ENCODE measurements at places on chromosomes 6 and 20.

- no peak for DNase-seq
Measured at GRCh38 chr6:108874470-108875160, 26.4 kb downstream of the ARMC2 start.

- no peak for DNase-seq
Measured at GRCh38 chr6:132907914-132908313, 93.5 kb downstream of the RPS12 start.

GRCh38 chr20:36145877-36146707 is 8.4 kb upstream of the EPB41L1 start:
- DNase-seq, result no peak

GRCh38 chr20:41061155-41061554 is 32.5 kb downstream of the TOP1 start:
- DNase-seq, result no peak

DNA sequence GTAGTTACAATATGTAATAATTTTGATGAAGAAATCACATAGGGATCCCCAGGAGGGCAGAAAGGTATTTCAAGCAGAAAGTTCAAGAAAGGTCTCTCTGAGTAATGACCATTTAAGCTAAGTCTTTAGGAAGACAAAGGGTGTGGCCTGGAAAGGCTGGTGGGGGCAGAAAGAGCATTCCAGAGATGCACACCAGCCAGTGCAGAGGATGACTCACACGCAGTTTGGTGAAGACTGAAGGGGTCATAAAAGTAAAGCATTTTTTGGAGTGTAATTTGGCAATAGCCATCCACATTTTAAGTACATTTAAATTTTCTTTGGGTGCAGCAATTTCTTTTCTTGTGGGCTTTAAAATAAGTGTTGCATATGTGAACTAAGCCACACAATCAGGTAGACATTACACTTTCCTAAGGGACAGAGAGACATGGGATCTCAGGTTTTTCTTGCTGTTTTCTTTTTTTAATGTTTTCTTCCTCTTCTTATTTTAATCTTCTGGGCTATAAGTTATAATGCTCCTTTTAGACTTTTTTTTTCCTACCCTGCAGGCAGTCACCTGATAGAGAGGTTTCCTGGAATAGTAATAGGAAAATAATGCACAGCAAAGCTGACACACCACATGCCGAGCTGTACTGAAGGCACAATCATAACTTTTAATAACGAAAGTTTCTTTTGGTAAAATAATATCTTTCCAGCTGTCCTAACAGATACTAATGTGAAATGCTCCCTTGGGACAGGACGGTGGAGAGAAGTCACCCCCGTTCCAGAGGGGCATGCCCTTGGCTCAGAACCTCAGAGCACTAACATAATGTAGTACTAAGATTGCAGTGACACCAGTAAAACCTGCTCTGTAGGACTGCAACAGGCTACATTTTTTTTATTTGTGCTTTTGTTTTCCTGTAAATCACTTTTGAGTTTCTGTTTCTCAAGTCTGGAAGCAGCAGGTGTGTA is 49.6 kb upstream of the PTPRK start:
- DNase-seq, result no peak

DNA sequence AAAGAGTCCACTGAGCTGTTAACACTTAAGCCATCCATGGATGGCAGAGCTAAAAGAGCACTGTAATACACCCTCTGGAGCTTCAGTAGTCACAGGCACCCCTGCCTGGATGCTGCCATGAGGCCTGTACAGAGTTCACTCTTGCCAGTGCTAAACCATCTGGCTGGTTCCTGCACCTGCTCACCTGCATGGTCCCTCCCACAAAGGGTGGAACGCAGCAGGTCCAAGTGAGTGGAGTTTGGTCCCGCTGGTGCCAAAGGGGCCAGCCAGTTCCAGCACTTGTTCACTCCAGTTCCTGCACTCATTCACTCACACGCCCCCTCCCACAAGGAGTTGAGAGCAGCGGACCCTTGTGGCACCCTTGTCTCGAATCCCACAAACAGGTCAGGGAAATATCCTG is 503.5 kb downstream of the HACE1 start:
- no peak for DNase-seq

- no peak for DNase-seq
Measured at GRCh38 chr6:34959224-34959623, 70.2 kb downstream of the ANKS1A start.
